ENCODE measurements at places on chromosomes 4 and X.

DNA sequence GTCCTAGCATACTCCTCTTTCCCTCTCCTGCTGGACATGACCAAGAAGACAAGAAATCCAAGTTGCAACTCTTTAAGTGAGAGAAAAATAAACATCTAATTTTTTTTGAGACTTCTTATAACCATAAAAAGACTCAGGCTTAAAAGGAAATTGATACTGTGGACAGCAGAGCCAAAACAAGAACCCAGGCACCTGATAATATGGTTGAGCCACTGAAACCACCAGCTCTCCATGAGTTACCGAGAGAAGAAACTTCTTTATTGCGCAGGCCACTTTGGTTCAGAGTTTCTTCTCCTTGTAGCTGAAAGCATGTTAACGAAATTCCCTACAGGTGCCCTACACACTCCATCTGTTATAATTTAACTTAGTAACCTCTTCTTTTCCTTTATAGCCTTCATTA lies 11.3 kb upstream of the SPCS3 start:
- DNase-seq: no peak

GRCh38 chrX:77298790-77299189 lies 148.4 kb upstream of the FGF16 start:
- no peak for DNase-seq

- DNase-seq: no peak
Measured at GRCh38 chr4:24770667-24771066, 24.7 kb upstream of the SOD3 start.

DNA sequence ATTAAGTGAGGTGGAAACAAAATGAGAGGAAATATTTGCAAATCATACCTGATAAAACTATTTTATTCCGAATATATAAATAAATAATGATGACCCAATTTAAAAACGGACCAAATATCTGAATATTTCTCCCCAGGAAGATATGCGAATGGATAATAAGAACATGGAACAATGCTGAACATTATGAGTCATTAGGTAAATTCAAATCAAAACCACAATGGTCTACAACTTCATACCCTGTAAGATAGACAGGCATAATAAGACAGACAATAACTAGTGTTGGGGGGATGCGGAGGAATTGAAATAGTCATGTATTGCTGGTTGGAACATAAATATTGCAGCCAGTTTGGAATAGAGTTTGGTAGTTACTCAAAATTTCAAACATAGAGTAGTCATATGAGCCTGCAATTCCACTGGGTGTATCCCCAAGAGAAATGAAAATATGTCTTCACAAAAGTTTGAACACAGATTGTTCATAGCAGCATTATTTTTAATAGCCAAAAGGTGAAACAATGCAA lies 47.6 kb upstream of the DRP2 start:
- no peak for DNase-seq

GRCh38 chr4:166284221-166284620 lies 411.2 kb downstream of the TLL1 start:
- no peak for DNase-seq

GRCh38 chr4:92651536-92651935 lies 347.8 kb downstream of the GRID2 start:
- no peak for DNase-seq

DNA sequence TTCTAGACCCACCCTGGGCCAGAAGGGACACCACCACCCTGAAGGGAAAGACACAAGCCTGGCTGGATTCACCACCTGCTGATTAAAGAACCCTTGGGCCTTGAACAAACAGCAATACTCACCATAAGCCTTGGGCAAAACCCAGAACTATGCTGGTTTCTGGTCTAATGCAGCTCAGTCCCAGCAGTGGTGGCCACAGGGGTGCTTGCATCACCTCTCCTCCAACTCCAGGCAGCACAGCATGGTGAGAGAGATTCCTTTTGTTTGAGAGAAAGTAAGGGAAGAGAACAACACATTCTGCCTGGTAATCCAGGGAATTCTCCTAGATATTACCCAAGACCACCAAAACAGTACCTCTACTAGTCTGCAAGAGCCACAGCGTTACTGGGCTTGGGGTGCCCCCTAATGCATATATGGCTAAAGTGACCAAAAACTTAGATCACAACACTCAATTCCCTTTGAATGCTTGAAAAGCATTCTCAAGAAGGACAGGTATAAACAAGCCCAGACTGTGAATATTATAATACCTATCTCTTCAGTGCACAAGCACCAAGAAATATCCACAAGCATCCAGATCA lies 25.7 kb downstream of the RNF128 start:
- DNase-seq: no peak

DNA sequence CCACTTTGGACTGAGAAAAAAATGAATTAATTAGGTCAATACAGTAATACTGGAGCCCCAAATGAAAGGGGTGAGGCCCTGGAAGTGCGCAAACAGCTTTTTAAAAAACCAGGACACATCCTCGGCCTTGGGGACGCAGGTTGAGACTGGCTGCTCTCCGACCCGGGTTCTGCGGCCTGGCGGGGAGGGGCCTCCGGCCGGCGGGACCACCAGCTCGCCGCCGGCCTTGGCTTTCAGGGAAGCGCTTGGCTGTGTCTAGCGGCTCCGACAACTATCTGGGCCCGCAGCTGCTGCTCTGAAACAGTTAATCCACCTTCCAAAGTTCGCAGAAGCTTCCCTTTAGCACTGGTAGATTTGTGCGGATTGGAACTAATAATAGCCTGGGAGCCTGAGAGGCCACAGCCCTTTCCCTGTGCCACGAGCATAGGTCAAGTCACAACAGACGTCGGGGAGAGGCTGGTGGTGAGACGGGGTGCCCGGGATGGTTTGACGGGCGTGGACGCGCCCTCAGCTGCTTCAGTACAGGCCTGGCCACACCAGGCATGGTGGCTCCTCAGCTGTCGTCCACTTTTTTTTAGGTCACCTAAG lies 1.1 kb upstream of the SEL1L3 start:
- no peak for DNase-seq

- no peak for DNase-seq
Measured at GRCh38 chr4:6362243-6362885, 92.7 kb downstream of the WFS1 start.

DNA sequence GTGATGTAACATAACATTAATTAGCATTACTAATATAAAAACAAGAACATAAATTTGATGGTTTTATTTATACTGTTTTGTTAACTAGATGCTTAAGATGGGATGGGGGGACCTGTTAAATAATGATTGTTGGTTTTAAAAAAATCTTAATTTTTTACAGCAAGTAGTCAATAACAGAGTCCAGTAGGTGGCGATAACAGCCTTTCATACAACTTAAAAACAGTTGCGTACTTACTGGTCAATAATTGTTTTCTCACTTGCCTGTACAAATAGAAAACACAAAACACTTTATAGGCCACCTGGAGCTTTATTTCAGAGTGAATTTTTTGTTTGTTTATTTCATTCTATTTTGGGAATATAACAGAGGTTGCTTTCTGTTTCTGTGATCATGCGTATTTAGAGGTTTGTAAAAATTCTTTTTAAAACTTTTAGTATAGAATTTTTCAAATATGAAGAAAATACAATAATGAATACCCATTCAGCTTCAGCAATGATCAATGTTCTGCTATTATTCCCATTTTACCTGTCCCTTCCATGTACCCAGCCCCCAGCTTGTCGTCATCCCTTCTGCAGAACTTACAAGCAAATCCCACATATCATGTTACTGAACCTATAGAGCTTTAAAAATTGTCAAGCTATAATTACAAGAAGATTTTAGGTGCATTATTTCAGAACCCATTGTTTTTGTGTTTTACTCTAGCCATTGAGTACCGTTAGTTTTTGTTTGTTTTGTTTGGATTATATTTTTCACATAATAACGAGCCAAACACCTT lies 97.1 kb downstream of the MRPL1 start:
- DNase-seq: peak; percentile 47

GRCh38 chr4:23539969-23540569 lies 349.8 kb downstream of the PPARGC1A start:
- DNase-seq: no peak

Data from umbilical cord (tissue), 2 donors.